ENCODE measurements at places on chromosomes 1 and 21.

GRCh38 chr1:157955857-157956256, 37.6 kb upstream of the KIRREL1 start:
- DNase-seq = no peak

DNA sequence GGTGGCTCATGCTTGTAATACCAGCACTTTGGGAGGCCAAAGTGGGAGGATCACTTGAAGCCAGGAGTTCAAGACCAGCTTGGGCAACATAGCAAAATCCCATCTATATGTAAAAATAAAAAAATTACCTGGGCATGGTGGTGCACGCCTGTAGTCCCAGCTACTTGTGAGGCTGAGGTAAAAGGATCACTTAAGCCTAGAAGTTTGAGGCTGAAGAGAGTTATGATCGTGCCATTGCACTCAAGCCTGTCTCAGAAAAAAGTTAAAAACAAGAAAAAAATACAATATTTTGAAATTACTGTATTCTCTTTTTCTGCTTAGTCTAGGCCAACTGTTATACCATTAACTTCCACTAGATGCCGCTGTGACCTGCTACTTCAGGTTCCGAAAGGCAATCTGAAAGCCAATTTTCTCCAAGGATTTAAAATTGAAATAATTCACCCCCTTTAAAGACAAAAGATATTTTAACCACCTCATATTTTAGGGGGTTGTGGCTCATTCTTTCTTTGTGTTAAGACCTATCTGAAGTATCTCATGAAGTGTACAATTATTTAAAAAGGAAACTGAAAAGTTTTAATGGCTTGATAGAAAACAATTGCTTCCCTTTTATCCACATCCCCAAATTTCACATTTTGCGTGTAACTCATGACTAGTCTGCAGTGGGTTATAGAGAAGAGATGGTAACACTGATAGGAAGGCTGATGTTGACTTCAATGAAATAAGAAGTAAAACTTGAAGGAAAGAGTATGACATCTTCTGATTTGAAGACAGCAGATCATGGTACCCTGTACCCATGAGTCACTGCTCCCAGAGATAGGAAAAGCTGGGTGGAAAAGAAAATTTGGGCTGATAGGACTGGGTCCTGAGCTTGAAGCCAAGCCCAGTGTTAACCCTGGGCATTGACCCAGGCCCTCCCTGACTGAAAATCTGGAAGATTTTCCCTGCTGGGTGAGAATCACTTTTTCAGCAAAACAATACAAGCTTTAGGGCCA, 24.4 kb upstream of the CLDN14 start:
- peak; percentile 50 for DNase-seq

DNA sequence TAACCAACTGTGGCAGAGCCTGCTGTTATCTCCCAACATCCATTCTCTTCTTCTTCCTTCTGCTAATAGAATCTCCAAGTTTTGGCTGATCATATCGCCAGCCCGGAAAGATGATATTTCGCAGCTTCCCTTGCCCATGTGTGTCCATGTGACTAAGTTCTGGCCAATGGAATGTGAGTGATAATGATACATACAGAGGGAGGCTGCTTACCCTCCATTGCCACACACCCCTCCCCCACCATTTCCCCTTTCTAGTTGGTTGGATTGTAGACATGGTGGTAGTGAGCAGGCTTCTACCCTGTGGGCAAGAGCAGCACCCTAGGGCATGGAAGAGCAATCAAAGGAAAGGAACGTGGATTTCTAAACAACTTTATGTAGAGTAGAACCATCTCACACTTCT, 48.8 kb downstream of the SLC9C2 start:
- DNase-seq = no peak

DNA sequence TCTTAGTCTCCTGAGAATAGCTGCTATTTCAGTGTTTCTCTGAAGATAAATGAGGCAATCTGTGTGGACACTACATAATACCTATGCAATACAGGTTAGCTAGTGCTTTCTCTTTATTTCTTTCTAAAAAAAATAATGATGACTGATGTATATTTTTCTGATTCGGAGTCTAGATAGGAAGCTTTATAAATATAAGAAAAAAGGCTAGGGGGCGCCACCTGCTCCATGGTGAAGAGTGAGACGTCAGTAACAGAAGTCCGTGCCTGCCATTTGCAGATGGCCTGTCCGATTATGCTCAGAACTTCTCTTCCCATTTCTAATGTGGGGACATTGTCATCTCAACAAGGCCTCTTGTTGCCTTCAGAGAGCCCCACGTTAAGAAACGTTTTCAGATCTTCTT, 26.4 kb downstream of the QSOX1 start:
- DNase-seq = no peak

DNA sequence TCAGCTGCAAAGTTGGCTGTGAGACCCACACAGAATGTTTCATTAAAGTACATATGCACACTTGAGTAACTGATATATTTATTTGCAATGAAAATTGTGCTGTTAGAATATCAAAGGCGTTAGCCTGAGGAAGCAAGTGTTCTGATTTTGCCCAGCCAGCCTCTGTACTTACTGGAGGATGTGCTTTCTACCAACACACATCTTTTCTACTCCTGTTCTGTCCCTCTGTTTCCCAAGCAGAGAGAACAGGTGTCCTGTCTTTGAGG, 31.4 kb downstream of the ELAVL4 start:
- DNase-seq = no peak

GRCh38 chr1:202162418-202163280, 2.2 kb upstream of the PTPN7 start:
- DNase-seq = no peak

DNA sequence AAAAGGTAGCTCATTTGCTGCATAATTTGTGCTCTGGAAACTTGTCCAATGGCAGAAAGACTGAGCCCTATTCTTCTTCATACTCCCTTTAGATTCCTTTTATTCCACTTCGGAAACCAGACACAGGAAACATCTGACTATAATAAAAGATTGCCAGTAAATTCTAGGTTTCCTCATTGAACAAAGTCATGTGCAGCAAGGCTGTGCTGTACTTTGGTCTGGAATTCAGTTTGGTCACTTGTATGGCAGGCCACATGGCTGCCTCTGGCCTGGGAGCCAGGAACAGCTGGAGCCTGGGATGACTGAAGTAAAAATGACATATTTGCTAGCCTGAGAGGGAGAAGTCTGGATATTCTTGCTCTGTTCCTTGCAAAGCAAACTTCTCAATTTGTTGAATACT, 79.6 kb downstream of the ST3GAL3 start:
- no peak for DNase-seq

DNA sequence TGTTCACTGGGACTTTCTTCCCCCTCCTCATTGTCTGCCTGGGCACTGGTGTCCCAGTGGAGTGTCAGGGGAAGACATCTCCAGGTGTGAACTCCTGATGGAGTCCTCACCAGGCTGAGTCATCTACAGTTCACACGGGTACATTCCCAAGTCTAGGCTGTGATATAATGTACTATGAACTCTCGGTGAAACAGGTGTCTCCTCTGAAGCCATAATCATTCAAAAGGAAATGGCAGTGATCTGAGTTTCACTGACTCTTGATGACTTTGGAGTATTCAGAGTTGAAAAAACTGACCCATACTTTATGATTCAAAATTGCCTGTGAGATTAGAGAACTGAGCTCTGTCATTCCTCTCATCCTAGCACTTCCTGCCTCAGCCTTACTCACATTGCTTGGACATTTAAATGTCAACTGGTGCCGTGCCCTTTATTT, 9.1 kb downstream of the LAMC2 start:
- no peak for DNase-seq

GRCh38 chr1:48643193-48643592, 133.5 kb downstream of the BEND5 start:
- no peak for DNase-seq

- DNase-seq = no peak
These were observed 8.1 kb downstream of the MFAP2 start for GRCh38 chr1:16972189-16972895.

DNA sequence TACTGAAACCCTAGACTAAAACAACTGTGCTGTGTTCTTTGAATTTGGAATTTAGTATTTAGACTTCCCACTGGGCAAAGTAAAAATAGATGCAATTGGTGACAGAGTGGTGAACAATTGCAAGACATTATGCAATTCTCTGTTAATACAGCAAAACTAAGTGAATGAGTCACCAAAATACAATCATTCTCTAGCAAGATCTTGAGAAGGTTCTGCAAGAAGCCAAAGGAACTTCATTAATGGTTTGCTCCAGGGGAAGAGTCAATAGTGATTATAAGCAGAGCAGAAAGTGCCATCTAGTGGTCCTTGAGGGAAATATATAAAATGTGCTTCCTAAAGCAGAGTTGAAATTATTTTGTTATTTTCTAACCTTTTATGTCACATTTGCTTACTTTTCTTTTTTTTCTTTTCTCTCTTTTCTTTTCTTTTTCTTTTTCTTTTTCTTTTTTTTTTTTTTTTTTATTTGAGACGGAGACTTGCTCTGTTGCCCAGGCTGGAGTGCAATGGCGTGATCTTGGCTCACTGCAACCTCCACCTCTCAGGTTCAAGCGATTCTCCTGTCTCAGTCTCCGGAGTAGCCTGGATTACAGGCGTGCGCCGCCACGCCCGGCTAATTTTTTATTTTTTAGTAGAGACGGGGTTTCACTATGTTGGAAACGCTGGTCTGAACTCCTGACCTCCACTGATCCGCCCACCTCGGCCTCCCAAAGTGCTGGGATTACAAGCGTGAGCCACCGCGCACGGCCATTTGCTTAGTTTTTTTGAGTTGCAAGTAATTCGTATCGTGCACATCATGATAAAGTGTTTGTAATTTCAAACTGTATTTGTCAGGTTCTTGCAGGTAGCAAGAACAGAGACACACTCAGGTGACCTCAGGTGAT, 99.2 kb downstream of the CTH start:
- DNase-seq = peak; percentile 89

All from kidney glomerular epithelial cell (primary cell).